ENCODE measurements at places on chromosomes 13 and 19. TPM values are rescaled to one million over a fixed set of nuclear protein-coding genes. Genes with fewer than 3 reads are reported as not detected.

SERPINE3 gene
- polyA plus RNA-seq: 0.95 TPM

KLK15 gene
- polyA plus RNA-seq: not detected

NOP53 gene
- polyA plus RNA-seq: 316 TPM

NOTCH3 gene
- 102 TPM for polyA plus RNA-seq

TSHZ3 gene
- polyA plus RNA-seq: 11.7 TPM

RGL3 gene
- polyA plus RNA-seq: 99.4 TPM

TIMM13 gene
- 50.6 TPM for polyA plus RNA-seq

GRCh38 chr13:67437244-67437643 lies 207.1 kb upstream of the PCDH9 start:
- DNase-seq: peak; percentile 18

- DNase-seq: no peak
Observed at GRCh38 chr13:25840931-25841330, 210.9 kb downstream of the SHISA2 start.

GRCh38 chr19:852136-853013 lies at the start of gene ELANE:
TSS of gene ELANE (plus strand) at chr19:852303. CDS start at chr19:852329, 26 bp downstream.
- no peak for DNase-seq

DNA sequence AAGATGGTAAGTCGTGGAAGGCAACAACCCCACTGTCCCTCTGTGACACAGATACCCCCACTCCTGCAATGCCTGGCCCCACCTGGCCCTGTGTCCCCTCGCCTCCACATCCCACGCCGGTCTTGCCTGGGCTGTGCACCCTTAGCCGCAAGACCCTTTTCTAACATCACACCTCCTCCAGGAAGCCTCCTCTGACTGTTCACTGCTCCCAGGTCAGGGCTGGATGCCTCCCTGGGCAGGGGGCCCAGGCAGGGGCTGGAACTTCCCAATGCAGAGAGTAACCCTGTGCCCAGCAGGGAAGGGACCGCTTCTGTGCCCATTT lies 1.3 kb downstream of the FBN3 start:
- DNase-seq: no peak

DNA sequence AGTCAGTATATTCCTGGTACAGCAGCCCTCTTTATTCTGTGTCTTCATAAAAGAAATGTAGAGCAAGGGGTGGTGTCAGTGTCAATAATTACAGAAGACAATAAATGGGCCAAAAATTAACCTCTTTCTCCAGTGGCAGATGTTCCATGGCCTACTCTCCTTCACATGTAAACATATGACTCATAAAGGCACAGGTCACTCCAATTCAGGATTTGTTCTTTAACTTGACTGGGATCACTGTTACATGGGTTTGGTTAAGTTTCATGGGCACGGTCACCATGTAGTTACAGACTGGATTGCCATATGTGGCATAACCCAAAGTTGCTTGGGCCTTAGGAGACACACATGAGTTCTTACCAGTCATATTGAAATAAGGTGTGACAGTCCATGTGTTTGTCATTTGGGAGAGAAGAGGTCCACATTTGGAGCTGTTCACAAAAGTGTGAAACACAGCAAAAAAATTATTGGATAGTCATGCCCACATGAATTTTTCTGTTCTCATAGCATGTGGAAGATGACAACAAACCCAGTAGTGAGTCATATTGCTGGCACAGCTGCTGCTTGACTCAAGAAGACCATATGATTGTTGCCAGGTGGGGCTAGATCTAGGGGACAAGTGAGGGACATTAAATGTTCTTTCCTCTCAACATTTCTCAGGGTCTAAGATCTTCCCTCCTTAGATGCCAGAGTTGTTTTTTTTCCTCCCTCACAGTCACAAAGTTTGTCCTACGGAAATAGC lies 68.1 kb upstream of the HTR2A start:
- DNase-seq: no peak

DNA sequence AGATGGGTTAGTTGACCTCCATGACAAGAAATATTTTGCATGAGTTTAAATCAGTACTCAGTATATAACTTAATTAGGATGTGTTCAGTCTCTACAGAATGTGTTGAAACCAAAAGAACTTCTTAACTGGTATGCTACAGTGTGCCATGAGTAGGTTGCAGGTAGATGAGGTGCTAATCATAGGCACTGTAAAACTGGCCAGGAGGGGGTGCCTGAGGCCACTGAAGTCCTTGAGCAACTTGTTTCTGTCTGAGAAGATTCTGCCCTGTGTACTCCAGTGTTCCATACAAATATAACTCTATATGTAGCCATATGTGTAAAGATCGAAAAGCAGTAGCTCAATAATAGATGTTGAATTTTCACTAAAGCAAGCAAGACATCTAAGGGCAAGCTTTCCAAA lies 549.2 kb upstream of the KLF12 start:
- no peak for DNase-seq

- DNase-seq: peak; percentile 40
Observed at GRCh38 chr13:72565893-72566292, 161.5 kb downstream of the MZT1 start.

DNA sequence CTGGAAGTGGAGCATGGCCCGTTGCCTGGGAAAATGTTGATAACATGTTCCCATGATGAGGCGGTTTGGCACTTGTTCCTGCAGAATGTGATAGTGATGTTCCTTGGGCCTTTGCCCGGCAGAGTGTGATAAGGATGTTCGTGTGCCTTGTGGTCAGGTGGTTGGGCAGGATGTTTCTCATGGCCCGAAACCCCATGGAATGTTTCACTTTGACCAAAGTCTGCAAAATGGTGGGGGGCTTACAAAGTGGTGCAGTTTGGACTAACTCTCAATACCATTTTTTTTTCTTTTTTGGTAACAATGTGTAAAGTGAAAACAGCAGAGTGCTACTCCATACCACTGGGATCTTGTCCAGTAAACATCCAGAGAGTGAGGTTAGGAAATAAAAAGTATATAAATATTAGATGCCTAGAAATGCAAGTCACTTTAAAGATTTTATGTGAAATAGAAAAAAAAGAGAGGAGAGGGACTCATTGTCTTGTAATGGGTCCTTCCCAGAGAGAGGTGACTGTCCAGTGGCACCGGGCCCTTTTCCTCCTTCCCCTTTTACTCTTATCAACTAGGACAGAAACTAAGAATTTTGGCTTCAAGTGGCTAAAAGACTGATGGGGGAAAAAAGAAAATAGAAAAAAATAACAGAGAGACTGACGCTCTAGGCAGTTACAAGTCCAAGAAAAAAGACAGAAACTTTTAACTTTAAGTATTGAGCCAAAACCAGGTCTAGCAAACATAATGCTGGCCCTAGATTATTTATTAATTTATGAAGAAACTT lies 5.7 kb downstream of the FPR3 start:
- no peak for DNase-seq

GRCh38 chr13:80400164-80400864 lies 59.4 kb upstream of the SPRY2 start:
- DNase-seq: no peak

- DNase-seq: no peak
Observed at GRCh38 chr19:33514885-33515551, 6.6 kb downstream of the PEPD start.

DNA sequence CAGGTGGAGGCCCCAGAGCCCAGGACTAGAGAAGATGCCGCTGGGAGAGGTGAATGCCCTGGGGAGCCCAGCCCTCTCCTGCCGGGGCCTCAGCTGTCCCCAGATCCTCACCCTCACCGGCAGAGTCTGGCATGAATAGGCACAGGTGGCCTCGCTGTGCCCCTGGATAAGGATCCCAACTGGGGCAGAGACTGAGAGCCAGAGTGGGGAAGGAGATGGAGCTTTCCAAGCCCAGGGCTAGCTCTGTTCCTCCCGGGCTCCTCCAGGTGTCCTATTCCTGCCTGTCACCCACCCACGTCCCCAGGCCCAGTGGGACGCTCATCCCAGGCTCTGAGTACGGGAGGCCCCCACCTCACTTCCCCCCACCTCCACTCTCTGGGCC lies 16.5 kb downstream of the PRR36 start:
- no peak for DNase-seq

GRCh38 chr13:33815011-33815550 lies 2.9 kb upstream of the RFC3 start:
- DNase-seq: no peak

GRCh38 chr19:39590265-39590664 lies 12.1 kb upstream of the LGALS13 start:
- DNase-seq: peak; percentile 32

DNA sequence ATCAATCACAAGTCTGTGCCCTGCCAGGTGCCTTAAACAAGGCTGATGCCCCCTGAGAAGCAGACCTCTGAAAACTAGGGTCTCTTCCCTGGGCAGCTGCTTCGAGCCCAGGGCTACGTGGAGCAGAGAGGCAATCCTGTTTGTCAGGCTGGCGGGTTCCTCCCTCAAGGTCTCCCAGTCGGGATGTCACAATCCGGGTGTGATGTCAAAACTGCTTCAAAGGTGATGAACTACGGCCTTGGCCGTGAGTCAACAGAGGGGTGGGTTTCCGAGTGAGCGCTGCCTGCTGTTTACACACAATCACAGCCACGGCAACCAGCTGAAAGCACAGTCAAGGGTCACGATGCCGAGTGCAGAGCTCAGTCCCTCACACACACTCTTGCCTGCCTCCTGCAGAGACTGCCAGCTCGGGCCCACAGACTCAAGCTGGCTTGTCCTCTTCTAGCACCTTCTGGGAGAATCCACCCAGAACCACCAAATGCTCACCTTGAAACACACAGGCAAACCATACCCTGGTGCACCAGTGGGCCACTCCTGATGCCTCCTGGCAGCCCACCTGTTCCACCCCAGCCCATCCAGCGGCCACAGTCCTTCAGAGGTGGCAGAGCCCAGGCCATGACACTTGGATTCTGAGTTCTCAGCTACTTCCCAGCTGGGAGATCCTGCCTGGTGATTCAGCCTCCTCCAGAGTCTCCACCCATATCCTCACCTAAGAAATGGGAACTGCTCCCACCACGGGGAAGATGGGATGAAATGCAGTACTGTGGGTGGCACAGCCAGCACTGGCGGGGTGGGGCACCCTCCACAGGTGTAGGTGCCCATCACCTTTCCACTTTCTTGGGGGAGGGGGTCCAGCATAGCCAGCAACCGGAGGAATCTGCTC lies 6.8 kb downstream of the ELL start:
- peak; percentile 63 for DNase-seq

DNA sequence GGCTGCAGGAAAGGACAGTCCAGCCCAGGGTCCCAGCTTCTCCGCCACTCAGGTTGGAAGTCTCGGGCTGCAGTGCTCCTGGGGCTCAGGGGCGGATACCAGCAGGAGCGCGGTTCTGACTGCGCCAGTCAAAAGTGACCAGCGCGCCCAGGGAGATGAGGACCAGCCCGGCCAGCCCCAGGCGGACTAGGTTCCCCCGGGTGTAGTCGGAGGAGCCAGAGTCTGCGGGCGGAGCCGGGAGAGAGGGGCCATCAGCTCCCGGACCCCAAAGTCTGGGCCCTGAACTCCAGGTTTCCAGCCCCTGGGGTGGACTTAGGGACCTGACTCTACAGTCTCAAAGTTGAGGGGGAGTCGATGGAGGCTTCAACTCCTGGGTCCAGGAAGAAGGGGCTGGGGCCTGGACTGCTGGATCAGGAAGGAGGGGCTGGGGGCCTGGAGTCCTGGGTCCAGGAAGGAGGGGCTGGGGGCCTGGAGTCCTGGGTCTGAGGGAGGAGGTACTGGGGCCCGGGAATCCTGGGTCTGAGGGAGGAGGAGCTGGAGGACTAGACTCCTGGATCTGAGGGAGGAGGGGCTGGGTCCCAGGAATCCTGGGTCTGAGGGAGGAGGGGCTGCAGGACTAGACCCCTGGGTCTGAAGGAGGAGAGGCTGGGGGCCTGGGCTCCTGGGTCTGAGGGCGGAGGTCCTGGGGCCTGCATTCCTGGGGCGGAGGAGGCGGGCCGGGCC lies 5.3 kb downstream of the OSCAR start:
- DNase-seq: no peak

GRCh38 chr13:40764587-40765403 lies 6.2 kb downstream of the MRPS31 start:
- DNase-seq: no peak

- DNase-seq: no peak
Observed at GRCh38 chr13:113997845-113998751, 24.2 kb upstream of the C13orf46 start.

- no peak for DNase-seq
Observed at GRCh38 chr13:109790086-109790485, 3.7 kb upstream of the IRS2 start.
